ENCODE measurements at places on chromosomes 5 and 9.

GRCh38 chr9:29245351-29245750 is 1672.1 kb upstream of the C9orf72 start:
- DNase-seq: no peak

DNA sequence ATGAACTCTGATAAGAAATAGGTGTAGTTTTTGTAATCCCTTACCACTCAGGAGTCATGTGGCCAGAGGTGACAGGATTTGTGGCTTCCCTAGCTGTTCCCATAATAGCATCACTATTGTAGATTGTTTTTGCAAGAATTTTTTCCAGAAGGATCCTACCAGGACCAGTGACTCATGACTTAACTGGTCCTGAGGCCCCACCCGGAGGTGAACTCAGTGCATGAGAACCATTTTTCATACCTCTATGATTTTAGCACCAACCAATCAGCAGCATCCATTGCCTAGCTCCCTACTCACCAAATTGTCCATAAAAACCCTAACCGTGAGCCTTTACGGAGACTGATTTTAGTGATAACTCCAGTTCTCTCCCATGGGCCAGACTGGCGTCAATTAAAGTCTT is 484.8 kb downstream of the PSAT1 start:
- DNase-seq: no peak

DNA sequence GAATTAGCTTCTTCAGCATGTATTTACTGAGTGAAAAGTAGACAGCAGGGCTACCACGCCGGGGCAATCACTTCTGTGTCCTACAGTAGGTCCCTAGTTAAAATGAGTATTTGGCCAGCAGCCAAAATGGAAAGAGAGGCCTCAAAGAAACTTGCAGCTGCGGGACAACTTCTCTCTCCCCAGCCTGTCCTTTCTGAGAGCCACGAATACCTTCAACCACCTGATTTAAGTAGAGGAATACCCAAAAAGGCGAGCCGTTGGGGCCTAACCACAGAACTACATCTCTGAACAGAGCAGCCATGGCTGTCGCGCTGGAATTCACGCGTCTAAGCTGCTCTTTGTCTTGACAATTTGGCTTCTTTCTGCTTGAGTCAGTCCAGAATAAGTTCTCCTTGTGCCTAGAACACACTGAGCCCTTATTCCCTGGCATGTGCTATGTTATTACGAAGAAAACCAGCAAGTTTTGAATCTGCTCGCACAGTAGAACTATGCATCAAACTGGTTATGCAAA is 43.8 kb upstream of the GOLPH3 start:
- DNase-seq: peak; percentile 44

DNA sequence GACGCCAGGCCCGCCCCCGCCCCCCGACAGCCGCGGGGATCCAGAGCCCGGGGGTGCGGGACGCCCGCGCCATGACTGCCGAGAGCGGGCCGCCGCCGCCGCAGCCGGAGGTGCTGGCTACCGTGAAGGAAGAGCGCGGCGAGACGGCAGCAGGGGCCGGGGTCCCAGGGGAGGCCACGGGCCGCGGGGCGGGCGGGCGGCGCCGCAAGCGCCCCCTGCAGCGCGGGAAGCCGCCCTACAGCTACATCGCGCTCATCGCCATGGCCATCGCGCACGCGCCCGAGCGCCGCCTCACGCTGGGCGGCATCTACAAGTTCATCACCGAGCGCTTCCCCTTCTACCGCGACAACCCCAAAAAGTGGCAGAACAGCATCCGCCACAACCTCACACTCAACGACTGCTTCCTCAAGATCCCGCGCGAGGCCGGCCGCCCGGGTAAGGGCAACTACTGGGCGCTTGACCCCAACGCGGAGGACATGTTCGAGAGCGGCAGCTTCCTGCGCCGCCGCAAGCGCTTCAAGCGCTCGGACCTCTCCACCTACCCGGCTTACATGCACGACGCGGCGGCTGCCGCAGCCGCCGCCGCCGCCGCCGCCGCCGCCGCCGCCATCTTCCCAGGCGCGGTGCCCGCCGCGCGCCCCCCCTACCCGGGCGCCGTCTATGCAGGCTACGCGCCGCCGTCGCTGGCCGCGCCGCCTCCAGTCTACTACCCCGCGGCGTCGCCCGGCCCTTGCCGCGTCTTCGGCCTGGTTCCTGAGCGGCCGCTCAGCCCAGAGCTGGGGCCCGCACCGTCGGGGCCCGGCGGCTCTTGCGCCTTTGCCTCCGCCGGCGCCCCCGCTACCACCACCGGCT is 1.0 kb downstream of the FOXE1 start:
- DNase-seq: peak; percentile 61

- no peak for DNase-seq
Measured at GRCh38 chr9:109463924-109464625, 34.0 kb downstream of the PTPN3 start.

GRCh38 chr5:81633471-81633870 is 117.4 kb downstream of the SSBP2 start:
- DNase-seq: no peak

DNA sequence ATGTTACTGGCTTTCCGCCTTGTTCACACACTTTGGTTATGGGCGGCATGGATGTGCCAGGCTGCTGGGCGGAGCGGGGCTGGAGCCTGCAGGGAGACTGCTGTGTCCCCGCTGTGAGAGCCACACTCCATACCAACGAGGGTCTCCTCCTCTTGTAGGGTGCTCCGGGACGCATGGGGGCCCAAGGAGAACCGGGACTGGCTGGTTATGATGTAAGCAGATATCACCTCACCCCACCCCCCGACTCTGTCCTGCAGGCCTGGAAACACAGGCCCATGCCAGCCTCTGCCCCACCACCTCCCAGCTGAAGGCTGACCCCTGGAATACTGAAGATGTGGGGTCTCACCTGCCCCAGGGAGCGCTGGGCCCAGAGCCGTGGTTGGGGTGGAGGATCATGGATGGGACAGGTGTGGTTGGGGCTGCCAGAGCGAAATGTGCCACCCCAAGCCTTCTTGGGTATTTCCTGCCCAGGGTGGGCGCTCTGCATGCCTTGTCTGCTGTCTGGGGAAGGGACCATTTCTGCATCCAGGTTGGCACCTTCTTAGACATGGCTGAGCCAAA is 39.3 kb upstream of the ORM1 start:
- no peak for DNase-seq

DNA sequence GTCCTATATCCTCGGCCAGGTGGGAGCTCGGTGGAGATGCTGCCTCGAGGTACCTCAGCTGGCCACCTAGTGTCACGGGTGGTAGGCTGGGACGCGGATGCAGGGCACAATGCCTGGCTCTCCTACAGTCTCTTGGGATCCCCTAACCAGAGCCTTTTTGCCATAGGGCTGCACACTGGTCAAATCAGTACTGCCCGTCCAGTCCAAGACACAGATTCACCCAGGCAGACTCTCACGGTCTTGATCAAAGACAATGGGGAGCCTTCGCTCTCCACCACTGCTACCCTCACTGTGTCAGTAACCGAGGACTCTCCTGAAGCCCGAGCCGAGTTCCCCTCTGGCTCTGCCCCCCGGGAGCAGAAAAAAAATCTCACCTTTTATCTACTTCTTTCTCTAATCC is 2.0 kb downstream of the PCDHGC3 start:
- DNase-seq: no peak

DNA sequence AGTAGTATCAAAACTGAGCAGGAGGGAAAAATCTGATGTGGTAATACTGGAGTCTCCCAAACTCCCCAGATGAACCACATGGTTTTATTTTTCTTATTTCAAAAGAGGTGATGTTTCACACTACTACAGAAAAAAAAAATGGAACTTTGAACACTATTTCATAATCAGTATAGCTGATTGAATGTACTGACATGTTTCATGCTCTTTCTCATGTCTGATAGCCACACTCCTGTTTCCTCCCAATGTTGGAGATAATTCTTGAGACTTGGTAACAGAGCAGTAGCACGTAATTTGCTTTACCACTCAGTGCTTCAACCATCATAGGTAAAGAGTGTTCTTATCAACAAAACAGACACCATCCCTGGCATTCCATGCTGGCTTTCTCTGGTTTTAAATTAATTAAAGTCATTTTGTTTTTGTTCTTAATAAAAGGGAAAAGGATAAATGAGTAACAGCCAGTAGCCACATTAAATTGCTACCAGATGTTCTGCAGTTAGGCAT is 85.2 kb downstream of the MUSK start:
- peak; percentile 63 for DNase-seq

- DNase-seq: no peak
Measured at GRCh38 chr5:12661617-12662370, 757.5 kb upstream of the CTNND2 start.

DNA sequence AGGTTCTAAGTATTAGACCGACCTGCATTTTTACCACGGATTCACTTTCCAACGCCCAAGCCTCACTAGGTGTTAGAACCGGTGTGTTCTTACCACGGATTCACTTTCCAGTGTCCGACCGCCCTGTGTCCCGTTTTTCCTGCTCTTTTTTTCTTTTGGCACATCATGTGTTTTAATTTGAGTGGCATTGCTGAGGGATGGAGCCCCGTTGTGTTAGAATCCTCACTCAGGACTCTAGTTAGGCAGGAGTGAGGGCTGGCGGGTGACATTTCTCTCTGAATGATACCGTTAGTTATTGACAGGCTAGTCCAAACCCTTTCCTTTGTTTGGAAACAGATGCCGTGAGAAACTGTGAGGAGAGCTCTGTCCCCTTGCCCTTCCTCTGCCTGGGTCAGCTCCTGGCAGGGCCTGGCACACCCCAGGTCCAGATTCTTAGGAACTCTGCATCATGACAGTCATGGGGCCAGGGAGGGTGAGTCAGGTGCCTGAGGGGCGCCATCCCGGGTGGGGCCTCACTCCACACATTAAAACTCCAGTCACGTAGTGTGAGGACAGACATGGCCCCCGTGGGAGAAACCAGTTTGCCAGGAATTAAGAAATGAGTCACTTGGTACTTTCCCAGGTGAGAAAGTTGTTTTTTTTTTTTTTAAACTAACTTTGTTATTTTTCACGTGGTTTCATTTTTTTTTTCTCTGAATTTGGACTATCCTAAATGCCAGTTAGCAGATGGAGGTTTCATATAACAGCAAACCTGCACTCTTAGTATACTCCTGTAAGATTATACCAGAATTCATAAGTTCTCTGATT is 15.8 kb downstream of the EXOC3 start:
- DNase-seq: peak; percentile 74

DNA sequence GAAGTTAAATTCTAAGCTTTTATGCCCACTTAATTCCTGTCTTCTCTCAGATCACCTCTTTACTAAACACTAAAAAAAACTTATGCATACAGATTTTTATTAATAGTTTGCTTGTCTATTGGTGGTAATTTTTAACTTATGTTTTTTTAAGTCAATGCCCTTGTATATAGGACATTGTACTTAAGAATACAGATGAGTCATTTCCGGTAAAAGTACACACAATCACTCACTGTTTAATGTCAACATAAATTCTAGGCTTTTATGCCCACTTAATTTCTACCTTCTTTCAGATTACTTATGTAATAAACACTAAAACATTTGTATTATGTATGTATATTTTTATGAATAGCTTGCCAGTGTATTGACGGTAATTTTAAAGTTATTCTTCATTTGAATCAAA is 872.8 kb upstream of the CDH9 start:
- DNase-seq: no peak

GRCh38 chr9:113775749-113776148 is 100.4 kb upstream of the ZNF618 start:
- no peak for DNase-seq

DNA sequence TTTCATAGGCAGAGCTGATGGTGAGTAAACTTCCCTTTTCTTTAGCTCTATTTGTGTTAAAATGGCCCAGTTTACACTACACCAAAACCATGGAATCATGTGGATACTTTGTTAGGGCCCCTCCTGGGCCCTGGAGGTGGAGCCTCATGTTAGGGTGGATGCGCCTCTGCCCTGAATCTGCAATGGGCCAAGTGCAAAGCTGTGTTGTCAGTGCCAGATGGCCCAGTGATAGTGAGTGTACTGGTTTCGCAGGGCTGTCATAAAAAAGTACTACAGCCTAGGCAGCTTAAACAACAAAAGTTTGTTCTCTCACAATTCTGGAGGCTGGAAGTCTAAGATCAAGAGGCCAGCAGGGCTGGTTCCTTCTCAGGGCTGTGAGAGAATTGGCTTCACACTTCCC is 64.8 kb downstream of the HSPA4 start:
- no peak for DNase-seq

- peak; percentile 16 for DNase-seq
Measured at GRCh38 chr9:100474082-100474923, 1.4 kb downstream of the TMEFF1 start.

DNA sequence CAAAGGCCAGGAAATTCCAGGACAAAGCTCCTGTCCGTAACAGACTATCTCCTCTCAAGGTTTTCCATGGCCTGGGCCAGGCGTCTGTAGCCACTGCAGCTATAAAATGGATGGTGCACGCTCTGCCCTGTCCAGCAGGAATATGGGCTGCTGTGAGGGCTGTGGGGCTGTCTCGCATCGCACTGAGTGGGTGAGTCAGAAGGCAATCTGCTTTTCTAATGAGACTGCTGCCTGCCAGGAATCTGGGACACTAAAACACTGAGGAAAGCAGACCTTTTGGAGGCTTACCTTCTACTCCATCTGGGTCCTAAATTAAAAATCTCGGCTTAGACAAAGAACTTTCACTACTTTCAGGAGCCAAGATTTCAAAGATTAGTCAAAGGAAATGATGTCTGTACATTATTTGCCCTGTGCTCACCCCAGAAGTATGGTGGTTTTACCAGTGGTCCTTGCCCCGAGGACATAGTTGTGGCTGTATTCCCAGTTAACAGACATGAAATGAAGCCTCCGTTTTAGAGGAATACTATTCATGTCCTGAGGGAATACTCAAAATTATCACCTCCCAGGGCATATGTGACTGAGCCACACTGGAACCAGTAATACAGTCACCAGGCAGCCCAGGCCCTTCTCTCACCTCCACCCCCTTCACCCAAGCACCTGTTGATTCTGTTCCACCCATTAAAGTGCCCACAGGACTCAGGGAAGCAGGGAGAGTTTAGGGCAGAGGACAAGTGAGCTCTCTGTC is 56.4 kb downstream of the PFDN1 start:
- peak; percentile 19 for DNase-seq
